ENCODE measurements at places on chromosomes 3 and 15.

- no peak for DNase-seq
Measured at GRCh38 chr3:126582311-126582710, 23.6 kb upstream of the C3orf22 start.

- no peak for DNase-seq
Measured at GRCh38 chr3:189122526-189123205, 49.1 kb upstream of the TPRG1 start.

- DNase-seq = no peak
Measured at GRCh38 chr15:100170291-100171210, 171.2 kb downstream of the ADAMTS17 start.

GRCh38 chr15:39075756-39076341, 505.0 kb upstream of the THBS1 start:
- no peak for DNase-seq

- no peak for DNase-seq
Measured at GRCh38 chr3:10940106-10940505, 52.4 kb upstream of the SLC6A1 start.

- DNase-seq = no peak
Measured at GRCh38 chr3:13025778-13026518, 47.3 kb downstream of the IQSEC1 start.

Data from WERI-Rb-1 (cell line).